ENCODE measurements at places on chromosomes 13 and 19.

DNA sequence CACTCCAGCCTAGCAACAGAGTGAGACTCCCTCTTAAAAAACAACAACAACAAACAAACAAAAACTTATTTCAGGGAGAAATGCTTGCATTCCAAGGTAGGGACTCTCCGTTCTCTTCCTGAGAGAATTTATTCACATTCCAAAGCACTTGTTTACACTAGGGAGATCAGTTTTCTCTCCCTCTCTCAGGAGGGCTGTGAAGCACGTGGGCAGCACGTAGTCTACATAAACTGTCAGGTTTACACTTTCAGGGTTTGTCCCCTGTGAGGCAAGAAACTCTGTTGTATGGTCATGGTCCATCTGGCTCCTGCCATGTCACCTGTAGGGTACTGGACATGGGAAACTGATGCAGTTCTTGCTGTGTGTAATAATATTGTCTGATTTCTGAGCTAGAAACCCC is 31.6 kb downstream of the WDR87 start:
- no peak for DNase-seq

DNA sequence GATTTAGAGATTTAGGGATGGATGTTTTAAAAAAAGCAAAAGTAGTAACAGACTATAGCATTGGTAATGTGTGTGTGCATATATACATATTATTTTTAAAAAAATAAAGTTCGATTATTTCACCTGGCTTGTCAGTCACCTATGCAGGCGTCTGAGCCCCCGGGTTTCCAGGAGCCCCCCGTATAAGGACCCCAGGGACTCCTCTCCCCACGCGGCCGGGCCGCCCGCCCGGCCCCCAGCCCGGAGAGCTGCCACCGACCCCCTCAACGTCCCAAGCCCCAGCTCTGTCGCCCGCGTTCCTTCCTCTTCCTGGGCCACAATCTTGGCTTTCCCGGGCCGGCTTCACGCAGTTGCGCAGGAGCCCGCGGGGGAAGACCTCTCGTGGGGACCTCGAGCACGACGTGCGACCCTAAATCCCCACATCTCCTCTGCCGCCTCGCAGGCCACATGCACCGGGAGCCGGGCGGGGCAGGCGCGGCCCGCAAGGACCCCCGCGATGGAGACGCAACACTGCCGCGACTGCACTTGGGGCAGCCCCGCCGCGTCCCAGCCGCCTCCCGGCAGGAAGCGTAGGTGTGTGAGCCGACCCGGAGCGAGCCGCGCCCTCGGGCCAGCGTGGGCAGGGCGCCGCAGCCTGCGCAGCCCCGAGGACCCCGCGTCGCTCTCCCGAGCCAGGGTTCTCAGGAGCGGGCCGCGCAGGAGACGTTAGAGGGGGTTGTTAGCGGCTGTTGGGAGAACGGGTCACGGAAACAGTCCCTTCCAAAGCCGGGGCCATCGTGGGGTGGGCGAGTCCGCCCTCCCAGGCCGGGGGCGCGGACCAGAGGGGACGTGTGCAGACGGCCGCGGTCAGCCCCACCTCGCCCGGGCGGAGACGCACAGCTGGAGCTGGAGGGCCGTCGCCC is 840 bp upstream of the CCNA1 start:
- DNase-seq = peak; percentile 27

DNA sequence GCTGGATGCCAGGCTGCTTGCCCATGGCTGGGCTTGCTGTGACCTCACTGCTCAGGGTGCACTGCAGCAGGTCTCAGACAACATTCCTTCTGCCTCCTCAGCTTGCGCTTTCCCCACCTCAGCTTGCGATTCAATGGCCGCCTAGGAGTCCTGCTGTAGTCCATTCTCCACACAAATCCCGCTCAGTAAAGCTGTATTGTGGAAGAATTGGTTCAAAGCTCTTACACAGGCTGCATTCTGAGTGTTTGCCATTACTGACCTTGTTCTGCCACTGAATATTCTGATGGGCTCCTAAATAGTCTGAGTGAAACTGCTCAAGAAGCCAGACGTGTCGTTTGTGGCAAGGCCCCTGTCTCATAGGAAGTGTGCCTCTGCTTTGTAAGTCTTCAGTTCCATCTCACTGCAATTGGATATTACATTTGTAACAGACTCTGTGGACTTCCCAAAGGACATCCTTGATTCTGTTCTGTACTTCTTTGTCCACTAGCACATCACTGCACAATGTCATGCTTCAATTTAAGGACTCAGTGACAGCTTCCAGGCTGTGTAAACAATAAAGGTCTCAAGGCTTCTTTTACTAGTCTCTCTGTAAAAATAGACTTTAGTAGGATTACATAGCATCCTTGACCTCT is 49.8 kb downstream of the KATNAL1 start:
- no peak for DNase-seq

DNA sequence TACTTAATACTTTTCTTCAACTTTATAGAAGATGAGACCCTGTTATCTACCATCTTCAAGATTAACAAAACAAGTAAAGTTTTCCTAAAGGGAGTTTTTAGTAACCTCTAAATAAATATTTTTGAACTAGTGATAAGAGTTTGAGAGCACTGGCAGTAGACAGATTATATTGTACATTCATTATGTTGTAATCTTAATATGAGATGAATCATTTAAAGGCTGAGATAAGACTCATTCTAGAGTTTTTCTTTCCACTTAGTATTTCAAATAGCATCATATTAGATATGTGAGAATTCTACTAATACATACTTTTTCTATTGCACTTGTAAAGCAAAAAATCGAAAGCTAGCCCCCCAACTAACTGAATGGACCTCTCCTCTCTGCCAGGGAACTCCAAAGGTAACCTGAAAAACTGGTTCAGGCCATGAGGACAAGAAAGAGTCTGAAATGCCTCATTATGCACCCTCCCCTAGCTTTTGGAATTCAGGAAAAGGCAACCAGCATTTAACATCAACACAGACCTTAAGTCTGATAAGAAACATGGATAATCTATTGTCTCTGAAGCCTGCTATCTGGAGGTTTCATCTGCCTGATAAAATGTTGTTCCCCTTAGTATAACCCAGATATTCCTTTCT is 875.4 kb upstream of the SLC10A2 start:
- no peak for DNase-seq

GRCh38 chr13:39988351-39988750 is 332.9 kb downstream of the COG6 start:
- no peak for DNase-seq

- no peak for DNase-seq
Measured at GRCh38 chr13:67048084-67048820, 181.9 kb downstream of the PCDH9 start.

DNA sequence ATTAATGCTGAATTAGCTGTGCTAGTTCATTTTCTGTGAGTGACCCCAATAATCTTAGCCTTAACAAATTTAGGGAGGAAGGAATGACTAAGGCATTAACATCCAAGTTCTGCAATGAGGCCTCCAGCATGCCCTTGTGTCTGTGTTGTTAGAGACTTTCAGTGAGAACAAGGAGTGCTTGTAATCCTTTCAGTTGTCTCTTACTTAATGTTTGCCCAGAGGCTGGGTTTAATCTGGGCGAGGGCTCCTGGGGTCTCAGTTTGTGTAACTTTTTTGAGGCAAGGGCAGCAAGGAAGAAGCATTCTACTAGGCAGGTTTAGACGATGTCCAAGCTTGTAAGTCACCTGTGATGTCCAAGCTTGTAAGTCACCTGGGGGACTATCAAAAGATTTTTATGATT is 24.3 kb downstream of the CCNA1 start:
- no peak for DNase-seq

GRCh38 chr13:44969551-44970484 is 19.5 kb downstream of the NUFIP1 start:
- DNase-seq = no peak

GRCh38 chr13:85608255-85608829 is 190.9 kb downstream of the SLITRK6 start:
- DNase-seq = no peak

DNA sequence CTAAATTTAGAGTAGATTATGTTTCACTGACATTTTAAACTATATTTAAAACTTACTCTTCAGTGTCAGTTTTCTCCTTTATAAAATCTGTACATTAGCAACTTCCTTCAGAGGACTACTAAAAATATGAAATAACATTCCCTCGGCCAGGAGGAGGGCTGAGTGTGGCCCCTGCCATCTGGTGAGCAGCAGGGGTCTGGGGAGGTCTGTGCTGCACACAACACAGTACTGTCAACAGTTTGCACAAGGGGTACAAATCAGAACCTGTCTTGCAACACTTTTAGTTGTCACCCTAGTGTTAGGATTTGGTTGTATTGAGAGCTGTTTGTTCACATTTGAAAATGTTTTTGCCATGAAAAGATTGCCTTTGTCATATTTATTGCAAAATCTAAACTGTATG is 48.9 kb downstream of the TPP2 start:
- no peak for DNase-seq

DNA sequence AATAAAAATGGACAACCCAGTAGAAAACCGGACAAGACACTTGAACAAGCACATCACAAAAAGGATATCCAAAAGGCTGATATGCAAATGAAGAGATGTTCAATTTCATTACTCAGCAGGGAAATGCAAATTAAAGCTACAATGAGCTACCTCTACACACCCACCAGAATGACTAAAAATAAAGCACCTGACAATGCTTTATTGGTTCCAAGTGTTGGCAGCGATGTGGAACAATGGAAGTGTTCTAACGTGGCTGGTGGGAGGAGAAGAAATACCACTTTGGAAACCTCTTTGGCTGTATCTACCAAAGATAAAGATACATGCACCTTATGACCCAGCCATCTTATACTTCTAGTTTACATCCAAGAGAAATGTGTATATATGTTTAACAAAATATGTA is 3.7 kb upstream of the ACP7 start:
- no peak for DNase-seq

- DNase-seq = no peak
Measured at GRCh38 chr13:48185018-48185417, 48.0 kb upstream of the ITM2B start.

- DNase-seq = no peak
Measured at GRCh38 chr19:43592800-43593350, 3.1 kb downstream of the IRGQ start.

- DNase-seq = no peak
Measured at GRCh38 chr19:53172889-53173288, 14.0 kb upstream of the ZNF347 start.

GRCh38 chr19:2271234-2272103 is 10.5 kb downstream of the PEAK3 start:
- DNase-seq = no peak

DNA sequence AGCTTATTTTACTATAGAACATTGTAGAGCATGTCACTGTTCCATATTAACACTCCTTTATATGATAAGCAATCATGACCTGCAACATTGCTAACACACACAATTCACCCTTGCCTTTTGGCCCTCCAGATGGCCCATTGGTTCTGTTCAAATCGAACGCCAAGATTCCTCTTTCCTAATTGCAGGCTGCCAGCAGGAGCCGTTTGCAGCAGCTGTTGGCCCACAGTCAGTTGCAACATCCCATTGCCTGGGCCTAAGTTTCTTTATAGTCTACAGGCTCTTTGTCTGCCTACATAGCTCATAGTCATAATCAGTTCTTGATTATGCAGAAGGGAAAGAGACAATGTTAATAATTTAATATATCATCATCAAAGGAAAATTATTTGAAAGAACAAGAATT is 37.6 kb downstream of the KCTD12 start:
- DNase-seq = no peak

DNA sequence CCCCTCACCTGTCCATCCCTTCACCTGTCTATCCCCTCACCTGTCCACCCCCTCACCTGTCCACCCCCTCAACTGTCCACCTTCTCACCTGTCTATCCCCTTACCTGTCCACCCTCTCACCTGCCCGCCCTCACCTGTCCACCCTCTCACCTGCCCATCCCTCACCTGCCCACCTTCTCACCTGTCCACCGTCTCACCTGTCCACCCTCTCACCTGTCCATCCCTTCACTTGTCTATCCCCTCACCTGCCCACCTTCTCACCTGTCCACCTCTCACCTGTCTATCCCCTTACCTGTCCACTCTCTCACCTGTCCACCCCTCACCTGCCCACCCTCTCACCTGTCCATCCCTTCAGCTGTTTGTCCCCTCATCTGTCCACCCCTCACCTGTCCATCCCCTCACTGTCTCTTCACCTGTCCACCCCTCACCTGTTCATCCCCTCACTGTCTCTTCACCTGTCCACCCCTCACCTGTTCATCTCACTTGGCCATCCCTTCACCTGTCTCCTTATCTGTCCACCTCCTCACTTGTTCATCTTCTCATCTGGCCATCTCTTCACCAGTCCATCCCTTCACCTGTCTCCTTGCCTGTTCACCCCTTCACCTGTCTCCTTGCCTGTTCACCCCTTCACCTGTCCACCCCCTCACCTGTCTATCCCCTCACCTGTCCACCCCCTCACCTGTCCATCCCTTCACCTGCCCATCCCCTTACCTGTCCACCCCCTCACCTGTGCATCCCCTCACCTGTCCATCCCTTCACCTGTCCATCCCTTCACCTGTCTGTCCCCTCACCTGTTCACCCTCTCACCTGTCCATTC is 12.7 kb upstream of the KANK2 start:
- no peak for DNase-seq

DNA sequence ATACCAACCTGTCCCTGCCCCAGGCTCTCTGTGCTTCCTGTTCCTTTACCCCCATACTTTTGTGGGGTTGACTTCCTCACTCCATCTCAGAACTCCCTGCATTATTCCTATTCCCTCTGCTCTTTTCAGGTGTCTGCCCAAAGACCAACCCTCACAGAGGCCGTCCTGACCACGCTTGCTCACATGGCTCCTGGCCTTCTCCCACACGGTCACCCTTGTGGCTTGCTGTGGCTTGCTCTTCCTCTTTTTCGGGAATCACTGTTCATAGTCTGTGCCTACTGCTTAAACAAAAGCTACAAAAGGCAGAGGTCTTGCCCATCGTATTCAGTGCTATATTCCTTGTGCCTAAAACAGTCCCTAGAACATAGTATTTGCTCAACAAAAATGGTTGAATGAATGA is 25.2 kb upstream of the ARGLU1 start:
- DNase-seq = no peak

DNA sequence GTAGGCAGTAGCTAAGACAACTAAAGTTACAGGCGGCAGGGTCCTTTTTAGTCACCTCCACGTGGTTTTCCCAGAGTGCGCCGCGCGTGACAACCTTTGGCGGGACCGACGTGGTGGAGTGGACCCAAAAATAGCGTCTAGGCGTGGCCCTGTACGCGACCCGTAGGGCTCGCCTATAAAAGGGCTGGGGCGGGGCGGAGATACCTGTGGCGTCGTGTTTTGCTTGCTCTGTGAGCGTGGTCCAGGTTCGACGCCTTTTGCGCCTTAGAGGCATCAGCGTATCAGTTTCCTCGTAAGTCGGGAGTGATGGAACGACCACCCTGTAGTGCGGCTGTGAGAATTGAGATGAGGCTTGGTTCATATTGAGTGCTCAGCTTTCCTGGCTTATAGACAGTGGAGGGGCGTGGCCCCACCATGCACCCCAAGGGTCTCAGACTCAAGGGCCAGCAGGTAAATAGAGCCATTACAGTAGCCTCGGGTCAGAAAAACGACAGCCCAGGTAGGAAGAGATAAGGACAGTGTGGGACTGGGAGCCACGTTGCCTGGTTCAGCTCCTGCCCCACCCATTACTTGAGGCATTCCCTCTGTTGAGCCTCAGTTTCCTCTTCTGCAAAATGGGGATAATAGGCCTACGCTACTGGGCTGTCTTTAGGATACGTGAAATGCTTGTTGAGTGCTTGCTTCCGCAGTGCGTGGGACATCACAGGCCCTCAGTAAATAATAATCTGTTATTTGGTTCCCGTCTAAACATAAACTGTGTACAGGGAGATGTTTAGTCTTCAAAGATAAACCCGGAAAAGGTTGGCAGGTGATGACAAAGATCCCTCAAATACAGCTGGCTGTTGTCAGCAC is 693 bp upstream of the TMED1 start:
- DNase-seq = no peak
